ENCODE measurements at places on chromosomes 11 and 22.

DNA sequence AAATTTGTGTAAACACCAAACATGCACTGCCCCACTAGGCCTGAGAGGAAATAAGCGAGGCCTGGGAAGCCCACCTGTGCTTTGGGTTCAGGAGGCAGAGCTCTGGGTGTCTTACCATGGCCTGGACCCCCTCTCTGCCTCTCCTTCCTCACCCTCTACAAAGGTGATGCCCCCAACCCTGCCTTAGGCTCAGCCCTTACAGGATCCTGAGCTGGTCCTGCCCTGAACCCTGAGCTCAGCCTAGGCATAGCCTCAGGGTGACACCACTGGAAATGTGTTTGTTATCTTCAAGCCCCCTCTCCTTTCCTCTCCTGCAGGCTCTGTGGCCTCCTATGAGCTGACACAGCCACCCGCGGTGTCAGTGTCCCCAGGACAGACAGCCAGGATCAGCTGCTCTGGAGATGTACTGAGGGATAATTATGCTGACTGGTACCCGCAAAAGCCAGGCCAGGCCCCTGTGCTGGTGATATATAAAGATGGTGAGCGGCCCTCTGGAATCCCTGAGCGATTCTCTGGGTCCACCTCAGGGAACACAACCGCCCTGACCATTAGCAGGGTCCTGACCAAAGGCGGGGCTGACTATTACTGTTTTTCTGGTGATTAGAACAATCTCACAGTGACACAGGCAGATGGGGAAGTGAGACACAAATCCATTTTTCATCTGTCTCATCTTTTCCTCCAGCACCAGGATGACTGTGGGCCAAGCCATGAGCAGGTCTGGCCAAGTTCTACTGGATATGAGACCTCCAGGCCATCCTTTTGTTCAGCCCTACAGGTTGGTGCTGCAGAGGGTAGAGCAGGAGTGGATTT is 117.8 kb downstream of the GGTLC2 start:
- DNase-seq = no peak

DNA sequence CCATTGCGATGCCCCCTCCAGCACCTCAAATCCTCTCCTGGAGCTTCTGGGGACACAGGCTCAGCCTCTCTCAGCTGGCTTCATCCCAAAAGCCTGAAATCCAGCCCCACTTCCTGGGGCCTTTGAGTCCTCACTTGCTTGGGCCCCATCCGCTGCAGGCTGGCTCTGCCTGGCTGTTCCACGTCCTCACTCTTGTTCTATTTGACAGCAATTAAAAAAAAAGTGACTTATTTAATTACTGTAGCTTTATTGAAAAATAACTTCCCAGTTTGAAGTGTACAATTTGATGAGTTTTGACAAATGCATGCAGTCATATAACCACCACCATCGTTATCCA is 27.2 kb downstream of the PARVG start:
- DNase-seq = no peak

DNA sequence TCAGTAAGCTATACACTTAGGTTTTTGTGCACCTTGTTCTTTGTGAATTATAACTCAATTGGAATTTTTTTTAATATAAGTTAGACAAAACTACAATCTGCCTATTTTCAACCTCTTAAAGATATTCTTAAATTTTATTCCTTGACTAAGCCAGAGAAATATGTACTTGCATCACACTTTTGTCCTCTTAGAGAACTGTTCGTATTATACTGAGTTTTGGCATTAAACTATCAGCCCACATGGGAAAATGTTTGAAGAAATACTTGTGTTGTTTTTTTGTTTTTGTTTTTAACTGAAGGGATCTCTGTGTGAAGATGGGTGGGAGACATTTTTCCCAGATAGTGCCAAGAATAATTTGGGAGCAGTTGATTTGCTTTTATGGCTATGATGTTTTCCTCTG is 25.3 kb downstream of the CEP295 start:
- DNase-seq = no peak

DNA sequence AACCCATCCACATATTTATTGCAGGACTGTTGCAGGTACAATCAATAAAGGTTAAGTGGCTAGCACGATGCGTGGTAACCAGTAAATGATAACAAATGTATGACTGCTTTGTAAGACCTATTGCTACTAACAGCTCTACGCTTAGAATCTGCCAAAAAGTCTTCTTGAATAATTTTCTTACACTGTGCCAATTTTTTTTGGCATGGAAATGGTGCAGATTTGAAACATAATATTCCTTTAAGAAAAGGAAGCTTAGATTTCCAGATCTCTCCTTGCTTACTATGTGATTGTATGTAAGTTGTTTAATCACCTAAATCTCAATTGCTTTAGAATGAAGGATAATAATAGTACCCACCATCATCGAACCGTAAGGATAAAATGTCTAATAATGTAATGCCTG is 192.0 kb downstream of the LRRC4C start:
- no peak for DNase-seq

- no peak for DNase-seq
Observed at GRCh38 chr22:46280999-46281623, 13.3 kb downstream of the TTC38 start.

GRCh38 chr11:123382555-123383074 is 47.5 kb upstream of the GRAMD1B start:
- DNase-seq = no peak

DNA sequence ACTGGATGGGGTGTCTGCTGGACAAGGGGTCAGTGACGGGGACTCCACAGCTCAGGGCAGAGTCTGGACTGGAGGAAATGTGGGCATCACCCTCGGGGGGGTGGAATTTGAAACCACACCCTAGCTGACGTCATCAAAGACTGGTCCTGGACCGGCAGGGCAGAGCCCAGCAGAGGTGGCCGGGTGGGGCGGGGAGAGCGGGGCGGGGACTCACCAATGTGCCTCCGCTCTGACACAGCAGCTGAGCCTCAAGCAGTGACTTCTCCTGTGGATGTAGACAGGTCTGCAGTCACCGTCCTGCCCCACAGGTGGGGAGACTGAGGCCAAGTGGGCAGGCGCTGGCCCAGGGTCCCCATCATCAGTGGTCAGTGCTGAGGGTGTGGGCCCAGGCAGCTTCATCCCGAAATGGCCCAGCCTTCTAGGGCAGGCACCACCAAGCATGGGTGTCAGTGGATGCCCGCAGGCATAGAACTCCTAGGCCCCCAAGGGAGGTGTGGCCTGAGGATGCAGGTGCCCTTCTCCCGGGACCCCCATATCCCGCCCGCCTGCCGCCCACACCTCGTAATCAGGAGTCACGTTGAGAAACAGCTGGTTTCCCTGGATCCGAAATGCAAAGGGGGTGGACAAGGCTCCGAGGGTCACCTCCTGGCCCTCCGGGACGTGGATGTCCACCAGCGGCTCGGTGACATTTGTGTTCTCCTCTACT is 603 bp downstream of the CDHR5 start:
- DNase-seq = no peak

DNA sequence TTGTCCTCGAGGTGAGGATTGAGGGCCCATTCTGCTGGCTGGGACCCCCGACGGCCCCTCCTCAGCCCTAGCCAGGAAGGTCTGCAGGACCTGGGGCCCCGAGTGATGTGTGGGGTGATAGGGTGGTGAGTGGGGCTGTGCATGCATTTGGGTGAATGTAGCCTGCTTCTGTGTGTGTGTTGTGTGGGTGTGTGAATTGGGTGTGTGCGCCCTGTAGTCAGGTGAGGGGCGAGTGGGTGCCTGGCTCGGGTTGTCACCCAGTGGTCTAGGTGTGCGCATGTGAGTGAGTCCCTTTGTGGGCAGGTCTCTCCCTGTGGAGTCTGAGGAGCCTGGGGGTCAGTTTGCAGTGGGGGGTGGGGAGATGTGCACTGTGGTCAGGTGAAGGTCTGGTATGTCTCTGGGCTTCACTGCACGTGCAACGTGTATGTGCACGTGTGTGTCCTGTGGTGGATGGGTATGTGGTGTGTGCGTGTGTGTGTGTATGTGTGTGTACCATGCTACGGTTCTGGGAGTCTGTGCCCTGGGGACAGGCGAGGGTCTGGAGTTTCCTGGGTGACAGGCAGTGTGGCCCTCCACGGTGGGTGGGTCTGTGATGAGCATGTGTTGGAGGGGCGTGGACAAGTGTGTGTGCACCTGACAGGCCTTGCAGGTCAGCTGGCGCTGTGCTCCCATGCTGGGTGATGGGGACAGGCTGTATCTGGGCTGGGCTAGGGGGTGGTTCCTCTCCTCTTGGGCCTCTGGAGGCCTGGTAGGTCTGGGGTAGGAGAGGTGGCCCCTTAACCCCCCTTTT is 1.0 kb downstream of the TMEM151A start:
- DNase-seq = no peak
